Activated naive CD8-positive, alpha-beta T cell treated with anti-CD3 and anti-CD28 coated beads for 36 hours (primary cell): ENCODE measurements at places on chromosomes 12 and 14. TPM values are rescaled to one million over a fixed set of nuclear protein-coding genes. Genes with fewer than 3 reads are reported as not detected.

DNA sequence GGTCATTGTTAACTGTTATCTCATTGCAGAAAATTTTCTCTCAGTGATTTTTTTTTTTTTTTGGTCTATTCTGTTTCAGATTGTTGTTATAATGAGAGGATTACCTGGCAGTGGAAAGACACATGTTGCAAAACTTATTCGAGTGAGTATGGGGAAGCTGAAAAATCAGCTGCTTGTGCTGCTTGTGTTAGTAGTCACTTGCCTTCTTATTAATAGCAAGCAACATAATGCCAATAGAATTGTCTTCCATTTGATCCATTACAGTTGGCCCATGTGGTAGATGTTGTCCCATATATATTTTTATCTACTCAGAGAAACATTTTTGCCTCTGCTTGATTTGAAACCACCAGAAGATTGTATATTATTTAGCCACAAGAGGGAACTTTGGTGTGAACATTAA is 53.0 kb downstream of the YLPM1 start:
- DNase-seq, result no peak
- no peak overlapping the region for H3K27ac ChIP-seq
- H3K4me1 ChIP-seq, result peaks cover 14% of the 10 kb centered on the region
- no peak overlapping the region for H3K4me3 ChIP-seq

The LHX5 gene
- not detected for total RNA-seq

DNA sequence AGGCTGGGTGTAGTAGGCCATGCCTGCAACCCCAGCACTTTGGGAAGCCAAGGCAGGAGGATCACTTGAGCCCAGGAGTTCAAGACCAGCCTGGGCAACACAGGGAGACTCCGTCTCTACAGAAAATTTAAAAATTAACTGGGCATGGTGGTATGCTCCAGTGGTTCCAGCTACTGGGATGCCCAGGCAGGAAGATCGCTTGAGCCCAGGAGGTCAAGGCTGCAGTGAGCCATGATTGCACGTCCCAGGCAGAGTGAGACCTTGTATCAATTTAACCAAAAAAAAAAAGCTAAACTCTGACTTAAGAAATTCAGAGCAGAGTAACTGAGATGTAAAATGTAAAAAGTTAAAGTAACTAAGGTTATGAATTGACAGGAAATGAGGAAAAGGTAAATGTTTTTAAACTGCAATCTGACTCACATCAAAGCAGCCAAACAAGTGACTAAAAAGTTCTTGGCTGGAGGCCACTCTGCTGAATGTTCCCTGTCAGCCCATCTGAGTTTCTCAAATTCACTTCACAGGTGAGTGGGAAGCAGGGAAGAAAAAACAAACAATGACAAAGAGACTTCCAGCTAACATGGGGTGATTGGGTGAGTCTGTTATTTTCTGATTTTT is 21.3 kb downstream of the PRKD1 start:
- H3K4me3 ChIP-seq, result no peak overlapping the region
- H3K27me3 ChIP-seq, result no peaks in the 10 kb centered on the region
- no peak for DNase-seq
- H3K36me3 ChIP-seq, result no peaks in the 10 kb centered on the region
- H3K4me1 ChIP-seq, result no peaks in the 10 kb centered on the region

DNA sequence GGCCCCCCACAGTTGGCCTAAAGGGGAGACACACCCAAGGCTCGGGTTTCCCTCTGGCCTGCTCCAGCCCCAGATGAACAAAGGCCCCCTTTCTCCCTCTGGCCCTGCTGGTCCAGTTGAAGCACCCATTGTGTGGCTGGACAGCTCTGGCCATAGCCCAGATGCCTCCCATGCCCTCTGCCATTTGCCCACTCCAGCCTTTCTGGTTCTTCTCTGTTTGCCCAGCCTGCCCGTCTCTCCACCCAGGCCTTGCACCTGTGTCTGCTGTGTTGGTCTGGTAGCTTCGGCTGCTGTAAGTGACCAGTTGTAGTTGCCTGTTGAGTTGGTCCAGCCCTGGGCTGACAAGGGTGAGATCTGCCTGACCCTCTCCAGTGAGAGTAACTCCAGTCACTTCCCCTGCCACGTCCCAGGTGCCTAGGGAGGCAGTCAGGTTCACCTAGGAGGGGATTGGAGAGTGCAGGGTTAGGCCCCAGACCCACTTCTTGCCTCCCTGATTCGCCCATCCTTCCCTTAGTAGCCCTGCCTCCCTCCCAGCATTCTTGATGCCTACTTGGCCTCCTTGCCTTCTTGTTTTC is 3.0 kb downstream of the B4GALNT1 start:
- H3K4me3 ChIP-seq, result no peak overlapping the region
- H3K27me3 ChIP-seq, result peaks cover 81% of the 10 kb centered on the region
- H3K27ac ChIP-seq, result no peak overlapping the region
- no peaks in the 10 kb centered on the region for H3K36me3 ChIP-seq
- H3K4me1 ChIP-seq, result peaks cover 9% of the 10 kb centered on the region
- no peak for DNase-seq

DNA sequence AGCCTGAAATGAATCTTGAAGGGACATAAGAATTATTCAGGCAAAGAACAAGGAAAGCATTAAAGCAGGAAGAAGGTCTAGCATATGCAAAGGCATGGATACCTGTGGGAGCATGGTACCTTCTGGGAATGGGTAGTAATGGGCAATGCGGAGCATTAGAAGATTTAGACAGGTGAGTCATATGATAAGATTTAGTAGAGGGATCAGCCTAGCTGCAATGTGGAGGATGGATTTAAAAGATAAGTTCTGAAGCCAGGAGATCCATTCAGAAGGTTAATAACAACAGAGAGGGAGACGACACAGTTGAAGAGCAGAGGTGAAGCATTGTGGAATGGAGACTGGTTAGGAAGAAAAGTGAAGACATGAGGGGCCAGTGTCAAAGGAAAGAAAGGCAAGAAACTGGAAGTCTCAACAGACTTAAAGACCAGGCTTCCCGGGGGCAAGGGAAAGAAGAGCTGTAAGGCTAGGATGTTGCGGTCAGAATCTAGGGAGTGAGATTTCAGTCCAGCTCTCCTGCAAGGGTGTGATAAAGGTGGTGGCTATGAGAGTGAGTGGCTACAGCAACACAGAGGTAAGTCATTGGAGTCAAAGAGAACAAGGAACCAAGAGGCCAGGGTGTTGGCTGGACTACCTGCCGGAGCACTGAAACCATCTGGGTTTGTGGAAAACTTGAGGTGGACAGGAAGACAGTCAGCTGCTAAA is 5.6 kb upstream of the STAT6 start:
- H3K27ac ChIP-seq, result no peak overlapping the region
- DNase-seq, result no peak
- H3K4me3 ChIP-seq, result no peak overlapping the region
- H3K36me3 ChIP-seq, result peaks cover 1% of the 10 kb centered on the region

The ASIC1 gene
- total RNA-seq, result 10.8 TPM

The MMP14 gene
- 1.8 TPM for total RNA-seq

The BATF gene
- 47.9 TPM for total RNA-seq

The JPH4 gene
- total RNA-seq, result 0.72 TPM

The C14orf180 gene
- not detected for total RNA-seq

DNA sequence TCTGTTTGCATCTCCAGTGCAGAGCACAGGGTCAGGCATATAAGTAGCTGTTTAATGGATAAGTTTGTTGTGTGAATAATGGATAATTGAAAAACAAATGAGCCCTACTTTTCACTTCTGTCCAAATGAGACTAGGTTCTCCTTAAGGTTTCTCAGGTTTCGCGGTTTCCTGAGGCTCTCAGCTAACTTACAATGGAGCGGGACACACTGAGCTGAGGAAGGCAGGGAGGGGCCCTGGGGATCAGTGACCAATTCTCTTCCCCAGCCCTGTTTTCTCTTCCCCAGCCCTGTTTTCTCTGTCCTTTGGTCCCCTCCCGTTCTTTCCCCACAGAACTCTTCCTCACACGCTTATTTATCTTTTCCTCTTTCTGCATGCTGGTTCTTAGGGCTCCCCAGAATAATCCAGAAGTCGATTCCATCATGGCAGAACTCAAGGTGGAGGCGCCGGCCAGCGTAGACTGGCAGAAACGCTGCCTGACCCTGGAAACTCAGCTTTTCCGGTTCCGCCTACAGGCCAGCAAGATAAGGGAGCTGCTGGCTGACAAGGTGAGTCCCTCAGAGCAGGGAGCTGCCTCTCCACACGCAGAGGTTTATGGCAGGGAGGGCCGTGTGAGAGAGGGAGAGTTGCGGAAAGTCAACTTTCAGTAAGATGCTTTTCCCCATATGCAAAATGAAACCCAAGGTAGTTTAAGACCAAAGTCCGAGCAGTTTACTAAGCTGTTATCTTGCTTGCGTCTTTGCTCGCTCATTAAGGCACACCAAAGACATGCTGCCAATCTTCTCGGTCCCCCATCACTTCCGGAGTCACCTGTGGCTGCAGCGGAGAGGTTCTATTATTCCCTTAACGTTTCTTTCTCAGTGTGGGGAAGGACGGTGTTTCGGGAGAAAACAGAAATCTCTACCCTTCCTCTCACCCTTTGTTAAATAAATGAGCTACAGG is 8.6 kb downstream of the PLEKHH1 start:
- no peak overlapping the region for H3K27ac ChIP-seq
- no peak for DNase-seq
- peaks cover 11% of the 10 kb centered on the region for H3K27me3 ChIP-seq
- H3K36me3 ChIP-seq, result peaks cover 8% of the 10 kb centered on the region
- peak overlapping the region; percentile 26 for H3K4me3 ChIP-seq

DNA sequence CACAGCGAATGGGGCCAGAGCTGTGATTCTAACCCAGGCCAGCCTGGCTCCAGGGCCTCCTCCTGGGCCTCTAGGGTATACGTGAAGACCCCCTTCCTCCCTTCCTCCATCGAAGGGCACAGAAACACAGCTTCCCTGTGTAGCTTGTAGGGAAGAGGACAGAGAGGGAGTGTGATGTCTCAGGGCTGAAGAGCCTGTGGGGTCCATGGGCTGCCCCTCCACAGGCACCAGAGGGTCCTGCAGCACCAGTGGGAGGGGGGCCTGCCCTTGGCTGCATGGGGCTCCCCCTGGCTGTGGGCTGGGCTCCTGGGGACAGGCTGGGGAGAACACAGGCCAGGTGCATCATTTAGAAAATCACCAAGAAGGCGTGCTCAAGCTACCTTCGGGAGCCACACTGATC is 178.5 kb downstream of the CALM1 start:
- H3K27me3 ChIP-seq, result no peaks in the 10 kb centered on the region
- no peak overlapping the region for H3K4me3 ChIP-seq
- H3K27ac ChIP-seq, result no peak overlapping the region
- no peak for DNase-seq
- no peaks in the 10 kb centered on the region for H3K36me3 ChIP-seq

The CACNB3 gene
- total RNA-seq, result 4.6 TPM

The P2RX2 gene
- not detected for total RNA-seq

- no peak overlapping the region for H3K27ac ChIP-seq
- no peak overlapping the region for H3K4me3 ChIP-seq
- H3K36me3 ChIP-seq, result no peaks in the 10 kb centered on the region
- peaks cover 9% of the 10 kb centered on the region for H3K27me3 ChIP-seq
These were observed 86.9 kb downstream of the AVPR1A start for GRCh38 chr12:63064080-63064479.

The USP44 gene
- 18.7 TPM for total RNA-seq

The KCNMB4 gene
- total RNA-seq, result 0.82 TPM
